Stimulated activated naive CD8-positive, alpha-beta T cell treated with anti-CD3 and anti-CD28 coated beads, Interleukin-15, Interleukin-2, amounts not matched to agents 100 U/mL and 50 U/mL, for 24 hours (primary cell): ENCODE measurements at places on chromosomes 4 and X.
A peak's percentile ranks its signal among the peaks of the same experiment; 100 is the strongest.

GRCh38 chr4:104756837-104757236 is 262.1 kb upstream of the CXXC4 start:
- DNase-seq, result no peak

DNA sequence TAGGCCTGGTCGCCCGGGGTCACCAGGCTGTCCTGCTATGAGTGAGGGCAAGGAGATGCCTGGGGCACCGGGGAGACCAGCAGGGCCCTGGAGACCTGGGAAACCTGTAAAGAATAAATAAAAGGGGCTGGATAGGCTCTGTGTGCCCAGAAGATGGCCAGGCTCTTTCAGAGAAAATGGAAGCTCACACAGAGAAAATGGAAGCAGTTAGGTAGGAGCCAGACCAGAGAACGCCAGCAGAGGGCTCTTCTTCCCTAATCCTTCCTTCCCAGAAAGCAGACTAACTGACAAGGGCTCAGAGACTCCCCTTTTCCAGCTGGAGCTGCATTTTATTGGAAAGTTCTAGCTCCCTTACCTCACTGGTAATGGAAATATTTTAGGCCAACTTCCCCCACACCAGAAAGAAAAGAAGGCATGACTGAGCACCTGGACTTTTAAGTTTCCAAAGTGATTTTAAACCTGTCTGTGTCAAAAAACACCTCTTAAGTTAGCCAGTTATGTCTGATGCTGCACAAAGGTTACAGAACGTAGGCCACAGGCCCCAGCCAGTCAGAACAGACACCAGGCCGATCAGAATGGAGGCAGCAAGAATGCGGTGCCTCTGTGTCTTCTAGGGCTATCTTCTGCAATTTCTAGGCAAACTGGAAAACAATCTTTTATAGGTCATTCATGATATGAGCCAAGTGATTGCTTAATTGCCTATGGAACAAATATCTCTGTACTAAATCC is 74.0 kb downstream of the ATG4A start:
- DNase-seq, result no peak

DNA sequence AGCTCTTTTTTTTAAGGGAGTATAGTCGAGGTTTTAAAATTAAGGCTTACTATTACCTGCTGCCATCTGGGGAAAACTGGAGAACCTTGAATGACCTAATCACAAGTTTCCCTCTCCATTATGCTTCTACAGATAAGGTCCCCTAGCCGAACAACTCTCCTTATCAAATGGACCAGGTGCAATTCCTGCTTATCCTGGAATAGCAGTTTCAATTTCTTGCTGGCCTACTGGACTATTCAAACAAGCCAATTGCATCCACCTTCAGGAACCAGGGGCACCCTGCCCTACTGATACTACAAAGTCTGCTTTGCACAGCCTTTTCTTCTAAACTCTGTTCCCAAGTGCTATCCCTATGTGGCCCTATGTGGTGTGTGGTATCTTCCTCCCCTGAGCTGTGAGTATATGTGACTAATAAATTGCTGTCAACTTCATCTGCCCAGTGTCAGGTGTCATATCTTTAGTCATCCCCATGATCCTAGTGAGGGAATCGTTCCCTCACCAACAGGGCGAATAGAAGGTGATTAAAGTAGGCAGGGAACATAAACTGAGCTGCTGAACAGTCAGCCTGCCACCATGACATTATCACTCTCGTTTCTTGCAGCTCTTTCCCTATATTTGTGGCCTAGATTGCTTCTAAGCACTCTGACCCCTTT is 128.5 kb downstream of the ATG4A start:
- no peak for DNase-seq

- no peak for DNase-seq
Observed at GRCh38 chr4:128648021-128648420, 161.5 kb upstream of the JADE1 start.

- DNase-seq, result no peak
Observed at GRCh38 chrX:39462835-39463234, 634.9 kb downstream of the BCOR start.

DNA sequence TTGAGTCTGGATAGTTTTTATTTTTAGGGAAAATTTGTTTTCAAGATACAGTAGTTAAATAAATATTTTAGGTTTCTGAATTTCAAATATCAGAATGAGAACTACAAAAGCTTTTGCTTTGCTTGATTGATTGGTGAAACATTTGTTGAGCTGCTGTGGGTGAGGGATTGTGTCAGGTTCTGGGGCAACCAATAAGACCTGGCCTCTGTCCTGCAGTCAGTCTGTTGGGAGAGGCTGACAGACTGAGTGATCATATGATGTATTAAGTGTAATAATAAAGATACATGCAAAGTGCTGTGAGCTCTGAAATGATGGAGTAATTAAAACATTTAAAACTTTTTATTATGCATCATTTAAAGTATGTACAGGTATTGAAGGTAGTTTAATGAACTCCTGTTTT is 9.6 kb downstream of the KDM6A start:
- DNase-seq, result no peak

GRCh38 chrX:4547213-4547836 is 833.9 kb upstream of the PRKX start:
- peak; percentile 32 for DNase-seq

- no peak for DNase-seq
Observed at GRCh38 chr4:160233141-160233540, 1130.3 kb downstream of the RAPGEF2 start.
